ENCODE measurements at places on chromosomes 7 and 10.
A peak's percentile ranks its signal among the peaks of the same experiment; 100 is the strongest.

DNA sequence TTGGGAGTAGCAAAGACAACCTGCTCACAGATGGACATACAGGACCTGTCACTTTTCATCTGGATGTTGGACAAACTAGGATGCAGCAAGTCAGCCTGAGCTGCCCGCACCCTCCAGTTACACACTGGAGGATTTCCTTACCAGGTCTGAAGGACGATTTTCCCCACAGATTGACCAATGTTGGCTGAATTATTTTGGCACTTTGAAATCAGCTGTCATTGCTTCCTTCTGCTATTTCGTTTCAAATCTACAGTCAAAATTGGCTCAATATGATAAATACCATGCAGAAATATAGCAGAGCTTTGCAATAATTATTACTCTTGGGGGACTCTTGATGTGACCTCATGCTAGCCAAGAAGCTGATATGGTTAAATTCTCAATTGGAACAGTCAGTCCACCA is 2.5 kb downstream of the CLRN3 start:
- no peak for DNase-seq

DNA sequence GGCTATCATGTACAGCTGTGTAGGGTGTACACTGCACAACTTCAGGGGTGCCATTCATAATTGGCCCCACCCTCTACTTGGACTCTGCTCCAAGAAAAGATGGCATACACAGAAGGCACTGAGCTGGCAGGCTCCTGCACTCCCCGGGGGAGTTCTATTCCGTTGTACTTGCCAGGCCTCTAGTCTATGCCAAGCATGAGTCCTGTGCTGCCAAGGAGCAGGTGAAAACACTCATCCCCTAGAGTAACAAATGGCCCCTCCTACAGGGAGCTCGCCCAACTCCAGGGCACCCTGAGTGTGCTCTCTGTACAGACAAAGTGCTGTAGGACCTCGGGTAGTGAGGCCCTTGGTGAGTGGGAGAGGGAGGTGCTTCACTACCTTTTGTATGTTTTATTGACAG is 127.2 kb downstream of the SLIT1 start:
- DNase-seq: no peak

GRCh38 chr7:18702071-18702829 is 206.7 kb downstream of the HDAC9 start:
- no peak for DNase-seq

- DNase-seq: no peak
Observed at GRCh38 chr7:131011432-131011742, 277.4 kb upstream of the KLF14 start.

GRCh38 chr10:124842721-124843120 is 41.1 kb downstream of the ABRAXAS2 start:
- DNase-seq: no peak

GRCh38 chr7:50404392-50404791 is 45.8 kb downstream of the FIGNL1 start:
- no peak for DNase-seq

GRCh38 chr10:103980288-103980906 is 13.5 kb downstream of the SLK start:
- no peak for DNase-seq

GRCh38 chr7:29413626-29414136 is 150.0 kb upstream of the PRR15 start:
- no peak for DNase-seq

DNA sequence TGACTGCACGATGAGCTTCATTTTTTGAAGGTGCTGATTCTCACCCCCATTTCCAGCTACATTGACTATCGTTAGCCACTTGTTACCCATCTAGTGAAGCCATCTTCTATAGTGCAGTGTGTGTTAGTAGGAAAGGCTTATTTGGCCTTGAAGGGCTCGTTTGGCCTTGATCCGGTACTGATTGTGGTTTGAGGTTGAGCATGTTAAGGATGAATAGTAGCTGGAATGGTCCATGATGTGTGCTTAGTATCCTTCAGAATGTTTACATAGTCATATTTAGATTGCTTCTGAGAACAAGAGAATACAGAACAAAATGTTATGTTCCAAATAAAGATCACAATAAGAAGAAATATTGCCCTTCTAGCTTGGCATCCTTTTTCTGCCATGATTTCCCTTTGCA is 591.5 kb downstream of the AUTS2 start:
- DNase-seq: no peak

DNA sequence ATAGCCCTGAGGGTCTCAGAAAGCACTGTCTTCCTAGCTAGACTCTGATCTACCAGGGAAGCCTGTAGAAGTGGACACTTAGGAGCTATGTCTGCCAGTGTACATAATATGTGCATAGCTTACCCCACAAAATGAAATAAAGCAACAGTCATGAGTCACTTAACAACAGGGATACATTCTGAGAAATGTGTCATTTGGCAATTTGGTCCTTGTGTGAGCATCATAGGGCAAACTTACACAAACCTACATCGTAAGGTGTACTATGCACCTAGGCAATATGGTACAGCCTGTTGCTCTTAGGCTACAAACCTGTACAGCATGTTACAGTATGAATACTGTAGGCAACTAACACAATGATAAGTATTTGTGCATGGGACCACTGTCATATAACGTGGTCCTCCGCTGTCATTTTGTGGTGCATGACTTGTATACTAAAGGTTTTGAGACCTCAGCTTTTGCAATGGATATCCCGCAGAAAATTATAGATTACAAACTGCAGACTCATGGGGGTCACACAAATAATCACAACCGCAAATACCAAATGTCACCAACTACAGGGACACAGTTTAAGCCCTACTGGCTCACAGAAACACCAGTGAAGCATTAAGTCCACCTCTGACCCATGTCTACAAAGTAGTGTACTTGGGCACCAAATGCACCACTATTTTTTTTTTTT is 1.7 kb downstream of the URGCP start:
- DNase-seq: no peak

DNA sequence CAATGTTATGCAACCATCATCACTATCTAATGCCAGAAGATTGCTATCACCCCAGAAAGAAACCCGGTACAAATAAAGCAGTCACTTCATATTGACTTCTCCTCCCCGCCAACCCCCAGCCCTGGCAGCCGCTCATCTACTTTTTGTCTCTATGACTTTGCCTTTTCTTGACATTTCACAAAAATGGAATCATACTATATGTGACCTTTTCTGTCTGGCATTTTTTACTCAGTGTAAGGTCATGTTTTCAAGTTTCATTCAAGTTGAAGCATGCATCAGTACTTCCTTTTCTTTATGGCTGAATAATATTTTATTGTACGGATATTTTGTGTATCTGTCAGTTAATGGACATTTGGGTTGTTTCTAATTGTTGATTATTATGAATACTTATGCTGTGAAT is 28.1 kb downstream of the FHIP2A start:
- no peak for DNase-seq

DNA sequence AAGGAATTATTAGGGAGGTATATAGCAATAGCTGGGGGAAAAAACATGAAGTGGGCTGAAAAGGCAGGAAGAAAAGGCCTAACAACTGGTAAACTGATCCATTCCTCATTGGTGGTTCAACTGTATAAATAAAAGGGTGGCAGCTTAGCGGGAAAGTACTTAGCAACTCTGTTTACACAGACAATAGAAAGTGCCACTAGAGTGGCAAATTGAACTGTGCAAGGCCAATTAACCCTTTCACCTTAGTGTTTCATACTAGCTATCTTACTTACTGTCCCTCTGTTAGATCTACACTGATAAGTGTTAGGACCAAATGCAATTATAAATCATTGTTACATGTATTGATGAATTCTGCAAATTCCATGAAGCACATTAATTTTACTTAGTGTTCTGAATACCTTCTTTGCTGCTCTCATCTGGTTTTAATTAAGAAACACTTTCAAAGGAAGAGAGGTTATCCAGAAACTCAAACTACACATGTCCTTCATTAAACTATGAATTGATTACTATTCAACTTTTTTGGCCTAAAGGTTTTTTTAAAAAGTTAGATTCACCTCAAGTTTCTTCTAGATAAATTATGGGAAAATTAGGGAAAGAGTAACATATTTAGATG is 28.0 kb downstream of the DNAJC1 start:
- peak; percentile 97 for DNase-seq

- no peak for DNase-seq
Observed at GRCh38 chr7:130363026-130363847, 17.1 kb upstream of the CPA1 start.

All from SHP77 treated with DMSO at 0.1 percent for 48 hours (cell line).